Left renal pelvis (tissue), 4 donors: ENCODE measurements at places on chromosomes 3 and 15.

DNA sequence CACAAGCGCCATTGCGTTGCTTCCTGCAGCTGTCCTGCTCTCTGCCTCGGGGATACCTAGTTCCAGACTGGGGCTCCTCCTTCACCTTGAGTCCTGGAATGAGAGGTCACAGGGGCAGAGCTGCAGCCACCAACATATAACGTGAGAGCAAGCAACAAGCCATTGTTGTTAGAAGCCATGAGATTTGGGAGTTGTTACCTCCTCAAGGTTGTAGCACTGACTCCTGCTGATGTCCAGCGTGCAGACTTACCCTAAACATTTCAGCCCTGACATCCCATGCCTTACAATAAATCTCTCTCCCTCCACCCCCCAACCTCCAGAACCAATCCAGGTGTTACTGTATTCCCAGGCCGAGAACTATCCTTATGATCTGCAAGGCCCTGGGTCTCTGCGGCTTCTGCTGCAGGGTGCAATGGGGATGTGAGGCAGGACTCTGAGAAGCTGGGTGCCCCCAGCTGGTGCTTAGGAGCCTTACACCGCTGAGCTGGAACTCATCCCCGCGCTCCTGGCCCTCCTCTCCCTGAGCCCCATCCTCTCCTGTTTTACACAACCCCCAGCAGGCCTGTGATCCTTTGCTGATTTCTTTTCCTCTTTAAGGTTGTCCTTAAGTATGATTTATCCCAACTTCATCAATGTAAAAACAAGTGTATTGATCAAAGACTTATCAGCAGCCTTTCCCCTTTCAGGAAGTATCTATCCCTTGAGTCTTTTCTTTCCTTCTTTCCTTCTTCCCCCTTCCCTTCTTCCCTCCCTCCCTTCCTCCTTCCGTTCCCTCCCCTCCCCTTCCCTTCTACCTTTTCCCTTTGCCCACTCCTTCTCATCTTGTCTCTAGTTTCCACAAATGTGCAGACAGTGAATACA lies 84.2 kb upstream of the ABHD2 start:
- no peak for DNase-seq

- DNase-seq: no peak
Observed at GRCh38 chr15:83144771-83145170, 37.3 kb downstream of the TM6SF1 start.

DNA sequence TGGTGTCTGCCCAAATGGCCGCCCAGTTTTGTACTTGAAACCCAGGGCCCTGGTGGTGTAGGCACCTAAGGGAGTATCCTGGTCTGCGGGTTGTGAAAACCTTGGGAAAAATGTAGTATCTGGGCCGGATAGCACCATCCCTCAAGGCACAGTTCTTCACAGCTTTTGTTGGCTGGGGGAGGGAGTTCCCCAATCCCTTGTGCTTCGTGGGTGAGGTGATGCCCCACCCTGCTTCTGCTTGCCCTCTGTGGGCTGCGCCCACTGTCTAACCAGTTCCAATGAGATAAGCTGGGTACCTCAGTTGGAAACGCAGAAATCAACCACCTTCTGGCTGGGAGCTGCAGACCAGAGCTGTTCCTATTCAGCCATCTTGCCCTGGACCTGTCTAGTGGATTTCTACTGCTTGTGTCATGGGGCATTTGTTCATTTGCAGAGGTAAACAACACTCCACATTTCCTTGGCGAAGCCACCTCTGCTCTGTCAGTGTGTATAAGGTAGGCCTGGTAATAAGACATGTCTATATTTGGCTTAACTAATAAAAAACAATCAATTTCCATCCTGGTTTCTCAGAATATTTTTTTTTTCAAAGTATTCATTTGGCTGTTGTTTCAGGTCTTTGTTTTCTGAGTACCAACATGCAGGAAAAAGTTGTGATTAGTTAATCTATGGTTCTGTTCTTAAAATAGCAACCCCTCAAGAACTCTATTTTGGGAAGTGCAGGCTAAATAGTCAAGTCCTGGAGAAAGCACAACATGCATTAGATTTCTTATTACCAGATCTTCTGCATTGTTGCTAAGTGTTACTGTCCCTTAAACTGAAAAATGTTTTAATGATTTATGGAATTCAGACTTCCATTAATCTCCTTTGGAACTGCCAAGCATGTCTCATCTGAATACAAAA lies 304.3 kb downstream of the ZIC1 start:
- no peak for DNase-seq

DNA sequence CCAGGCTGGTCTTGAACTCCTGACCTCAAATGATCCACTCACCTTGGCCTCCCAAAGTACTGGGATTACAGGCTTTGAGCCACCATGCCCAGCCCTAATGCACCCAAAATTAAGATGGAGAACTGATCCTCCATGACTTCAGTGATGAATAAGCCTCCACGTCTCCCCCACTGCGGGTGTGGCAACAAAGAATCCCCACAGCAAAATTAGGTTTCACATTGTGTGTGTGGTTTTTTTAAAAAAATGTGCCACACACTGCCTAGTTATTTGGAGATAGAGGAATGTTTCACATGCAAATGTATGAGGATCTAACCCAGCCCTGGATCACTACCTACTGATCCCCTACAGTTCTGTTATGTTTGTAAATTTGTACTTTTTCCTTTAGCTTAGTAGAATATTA lies 17.3 kb downstream of the HDAC11 start:
- no peak for DNase-seq

GRCh38 chr3:132983143-132983770 lies 54.9 kb upstream of the TMEM108 start:
- DNase-seq: no peak

- DNase-seq: no peak
Observed at GRCh38 chr3:139574026-139574947, 34.7 kb upstream of the RBP1 start.

DNA sequence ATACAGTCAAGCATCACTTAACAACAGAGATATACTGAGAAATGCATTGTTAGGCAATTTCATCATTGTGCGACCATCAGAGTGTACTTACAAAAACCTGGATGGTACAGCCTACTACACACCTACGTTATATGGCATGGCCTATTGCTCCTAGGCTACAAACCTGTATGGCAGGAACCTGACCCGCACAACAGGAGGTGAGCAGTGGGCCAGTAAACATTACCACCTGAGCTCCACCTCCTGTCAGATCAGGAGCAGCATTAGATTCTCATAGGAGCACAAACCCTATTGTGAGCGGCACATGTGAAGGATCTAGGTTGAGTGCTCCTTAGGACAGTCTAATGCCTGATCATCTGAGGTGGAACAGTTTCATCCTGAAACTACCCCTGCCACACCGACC lies 89.7 kb downstream of the SCAPER start:
- DNase-seq: no peak

GRCh38 chr15:66270932-66271331 lies 17.4 kb upstream of the MEGF11 start:
- DNase-seq: no peak

GRCh38 chr15:70278644-70279043 lies 180.9 kb upstream of the TLE3 start:
- DNase-seq: no peak

DNA sequence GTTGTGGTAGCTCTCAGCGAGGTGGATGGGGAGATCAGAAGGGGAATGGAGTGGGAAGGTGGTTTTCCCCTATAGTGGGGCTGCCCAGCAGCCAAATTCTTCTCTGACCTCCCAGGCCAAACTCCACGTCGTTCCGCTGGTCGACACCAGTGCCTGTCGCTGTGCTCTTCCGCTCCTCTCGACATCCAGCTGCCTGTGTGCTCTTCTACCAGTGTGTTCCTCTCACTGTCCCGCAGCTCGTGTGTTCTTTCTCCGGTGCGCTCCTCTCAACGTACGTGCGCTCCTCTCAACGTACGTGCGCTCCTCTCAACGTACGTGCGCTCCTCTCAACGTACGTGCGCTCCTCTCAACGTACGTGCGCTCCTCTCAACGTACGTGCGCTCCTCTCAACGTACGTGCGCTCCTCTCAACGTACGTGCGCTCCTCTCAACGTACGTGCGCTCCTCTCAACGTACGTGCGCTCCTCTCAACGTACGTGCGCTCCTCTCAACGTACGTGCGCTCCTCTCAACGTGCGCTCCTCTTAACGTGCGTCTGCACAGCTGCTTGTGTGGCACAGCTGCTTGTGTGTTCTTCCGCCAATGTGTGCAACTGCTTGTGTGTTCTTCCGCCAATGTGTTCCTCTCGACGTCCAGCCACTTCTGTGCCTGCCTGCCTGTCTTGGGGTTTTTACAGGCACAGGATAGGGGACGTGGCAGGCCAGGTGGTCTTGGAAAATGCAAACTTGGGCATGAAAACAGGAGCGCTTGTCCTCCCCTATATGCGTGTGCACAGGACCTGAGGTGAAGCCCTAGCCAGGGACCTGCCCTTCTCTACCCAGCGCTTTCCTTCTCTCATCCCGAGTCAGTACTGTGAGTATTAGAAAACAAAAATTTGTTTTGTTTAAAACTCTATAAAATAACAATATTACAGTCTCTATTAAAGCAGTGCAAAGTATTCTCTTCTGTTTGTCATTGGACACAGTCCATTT lies 991.1 kb downstream of the GBE1 start:
- DNase-seq: no peak

DNA sequence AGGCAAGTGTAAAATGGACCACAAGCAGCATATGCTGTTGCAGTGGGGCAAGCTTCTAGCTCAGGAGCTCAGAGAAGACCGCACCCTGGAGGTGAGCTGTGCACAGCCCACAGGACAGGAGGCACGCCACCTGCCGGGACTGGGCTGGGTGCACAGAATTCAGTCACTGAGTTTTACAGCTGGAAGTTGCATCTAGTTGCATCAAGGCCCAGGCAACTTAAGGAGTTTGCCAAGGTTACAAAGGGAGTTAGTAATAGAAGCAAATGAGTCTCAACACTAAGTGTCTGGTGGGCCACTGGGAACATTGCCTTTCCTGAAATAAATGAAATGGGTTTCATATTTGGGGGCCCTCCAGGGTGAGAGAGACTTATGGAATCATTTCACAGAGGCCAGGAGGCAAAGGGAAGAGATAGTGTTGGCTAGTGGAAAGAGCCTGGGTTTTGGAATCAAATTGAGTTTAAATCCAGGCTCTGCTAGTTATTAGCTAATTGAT lies 36.0 kb upstream of the TIMP4 start:
- DNase-seq: no peak

DNA sequence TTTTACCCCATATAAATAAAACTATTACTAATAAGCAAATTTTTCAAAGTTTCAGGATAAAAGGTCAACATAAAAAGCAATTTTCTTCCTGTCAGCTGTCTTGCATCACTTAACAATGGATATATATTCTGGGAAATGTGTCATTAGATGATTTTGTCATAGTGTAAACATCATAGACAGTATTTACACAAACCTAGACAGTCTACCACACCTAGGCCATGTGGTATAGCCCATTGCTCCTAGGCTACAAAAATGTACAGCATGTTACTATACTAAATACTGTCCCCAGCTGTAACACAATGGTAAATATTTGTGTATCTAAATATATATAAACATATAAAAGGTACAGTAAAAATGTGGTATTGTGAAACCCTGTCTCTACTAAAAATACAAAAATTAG lies 156.7 kb downstream of the ANO10 start:
- no peak for DNase-seq

GRCh38 chr15:81885135-81885534 lies 160.7 kb downstream of the MEX3B start:
- no peak for DNase-seq

DNA sequence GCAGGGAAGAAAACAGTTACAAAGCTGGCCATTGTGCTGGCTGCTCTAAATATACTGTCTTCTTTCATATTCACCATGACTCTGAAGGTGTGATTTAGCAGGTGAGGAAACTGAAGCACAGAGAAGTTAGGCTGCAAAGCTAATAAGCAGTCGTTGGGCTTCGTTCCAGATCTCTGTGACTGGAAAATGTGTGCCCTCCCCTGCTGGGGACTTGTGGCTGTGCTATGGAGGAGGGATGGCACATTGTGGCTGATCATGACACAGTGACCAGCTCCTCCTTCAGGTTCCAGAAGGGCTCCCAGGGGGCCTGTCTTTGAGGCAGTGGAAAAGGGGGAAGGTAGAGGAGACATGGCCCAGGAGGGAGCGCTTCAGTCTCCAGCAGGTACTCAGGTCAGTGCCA lies 19.2 kb downstream of the PXK start:
- DNase-seq: no peak

DNA sequence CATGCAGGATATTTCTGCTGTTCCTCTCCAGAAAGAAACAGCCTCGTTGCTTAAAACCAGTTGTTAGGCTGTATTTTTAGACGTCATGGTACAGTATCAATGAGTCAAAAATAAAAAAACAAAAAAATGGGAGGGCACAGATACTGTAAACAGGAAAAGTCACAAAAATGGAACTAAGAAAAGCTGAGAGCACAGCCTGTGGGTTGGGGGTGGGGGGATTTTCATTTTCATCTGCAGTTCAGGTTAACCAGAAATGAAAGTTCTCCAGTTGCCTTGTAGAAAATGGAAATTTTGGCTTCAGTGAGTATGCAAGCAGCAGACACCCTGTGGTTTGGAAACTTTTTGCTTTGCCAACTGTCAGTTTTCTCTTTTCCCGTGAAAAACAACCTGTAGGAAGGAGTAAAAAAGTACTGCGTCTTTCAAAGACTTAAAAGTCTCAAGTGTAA lies 59.0 kb downstream of the FRMD4B start:
- DNase-seq: no peak

DNA sequence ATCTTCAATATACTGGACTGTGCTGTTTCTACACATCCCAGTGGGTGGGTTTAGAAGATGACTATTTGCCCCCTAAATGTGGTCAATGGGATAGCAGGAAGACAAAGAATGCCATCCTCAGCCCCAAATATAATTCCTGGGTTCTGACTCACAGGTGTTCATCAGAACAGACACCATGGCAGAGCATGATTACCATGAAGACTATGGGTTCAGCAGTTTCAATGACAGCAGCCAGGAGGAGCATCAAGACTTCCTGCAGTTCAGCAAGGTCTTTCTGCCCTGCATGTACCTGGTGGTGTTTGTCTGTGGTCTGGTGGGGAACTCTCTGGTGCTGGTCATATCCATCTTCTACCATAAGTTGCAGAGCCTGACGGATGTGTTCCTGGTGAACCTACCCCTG lies 3.0 kb downstream of the CXCR6 start:
- no peak for DNase-seq

GRCh38 chr3:27138562-27138961 lies 230.6 kb downstream of the NEK10 start:
- no peak for DNase-seq

GRCh38 chr3:28544236-28544635 lies 195.6 kb upstream of the AZI2 start:
- no peak for DNase-seq

GRCh38 chr3:152893647-152894046 lies 58.7 kb downstream of the P2RY1 start:
- no peak for DNase-seq

DNA sequence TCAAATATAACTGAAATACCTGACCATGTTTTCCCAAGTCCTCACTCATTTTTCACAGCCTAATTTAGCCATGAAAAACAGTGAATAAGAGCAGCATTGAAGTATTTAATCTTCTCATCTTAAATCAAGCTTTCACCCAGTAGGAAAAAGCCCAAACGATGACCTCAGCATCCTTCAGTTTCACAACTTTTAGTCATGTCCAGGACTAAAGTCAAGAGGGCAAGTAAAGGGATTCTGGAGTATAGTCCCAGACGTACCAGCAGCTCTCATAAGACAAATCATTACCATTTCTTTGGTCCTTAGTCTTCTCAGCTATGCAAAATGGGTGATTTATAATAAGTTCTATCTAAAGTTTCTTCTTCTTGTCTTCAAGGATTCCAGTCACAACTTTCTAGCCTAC lies 237.3 kb downstream of the IL5RA start:
- DNase-seq: no peak
